ENCODE measurements at places on chromosomes 7 and 10.
A peak's percentile ranks its signal among the peaks of the same experiment; 100 is the strongest.

DNA sequence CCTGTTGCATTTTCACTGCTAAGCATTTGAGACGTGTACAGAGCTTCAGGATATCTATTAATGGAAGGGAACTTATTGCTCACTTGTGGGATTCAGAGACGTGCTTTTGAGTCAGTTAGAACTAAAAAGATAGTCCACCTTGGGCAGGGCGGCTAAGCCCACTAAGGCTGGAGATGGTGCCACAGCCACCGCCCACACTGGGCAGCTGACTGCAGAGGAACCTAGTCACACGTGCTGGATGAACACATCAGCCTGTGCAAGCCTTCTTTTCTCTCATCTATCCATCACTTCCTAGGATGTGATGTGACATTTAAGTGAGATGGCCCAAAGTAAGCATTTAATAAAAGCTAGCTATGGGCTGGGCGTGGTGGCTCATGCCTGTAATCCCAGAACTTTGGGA lies 78.0 kb downstream of the PTPRE start:
- no peak for DNase-seq

DNA sequence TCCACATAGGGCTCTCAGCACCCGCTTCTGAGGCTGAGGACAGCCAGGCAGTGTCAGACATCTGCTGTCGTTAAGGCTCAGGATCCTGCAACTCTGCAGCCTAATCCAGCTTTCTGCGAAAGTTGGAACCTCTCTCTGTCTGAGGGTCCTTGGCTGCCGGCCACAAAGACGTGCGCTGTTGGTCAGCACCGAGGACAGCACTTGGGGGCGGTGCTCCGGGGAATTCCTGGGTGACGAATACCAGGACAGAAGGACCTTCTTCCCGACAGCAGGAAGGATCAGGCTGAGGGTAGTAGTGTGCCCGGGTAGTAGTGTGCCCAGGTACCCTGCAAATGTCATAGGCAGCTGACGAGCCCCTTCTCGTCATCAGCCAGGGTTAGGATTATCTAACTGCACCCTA lies 16.0 kb upstream of the RASGEF1A start:
- peak; percentile 28 for DNase-seq

GRCh38 chr7:92259610-92260247 lies 14.0 kb downstream of the ANKIB1 start:
- DNase-seq = no peak

DNA sequence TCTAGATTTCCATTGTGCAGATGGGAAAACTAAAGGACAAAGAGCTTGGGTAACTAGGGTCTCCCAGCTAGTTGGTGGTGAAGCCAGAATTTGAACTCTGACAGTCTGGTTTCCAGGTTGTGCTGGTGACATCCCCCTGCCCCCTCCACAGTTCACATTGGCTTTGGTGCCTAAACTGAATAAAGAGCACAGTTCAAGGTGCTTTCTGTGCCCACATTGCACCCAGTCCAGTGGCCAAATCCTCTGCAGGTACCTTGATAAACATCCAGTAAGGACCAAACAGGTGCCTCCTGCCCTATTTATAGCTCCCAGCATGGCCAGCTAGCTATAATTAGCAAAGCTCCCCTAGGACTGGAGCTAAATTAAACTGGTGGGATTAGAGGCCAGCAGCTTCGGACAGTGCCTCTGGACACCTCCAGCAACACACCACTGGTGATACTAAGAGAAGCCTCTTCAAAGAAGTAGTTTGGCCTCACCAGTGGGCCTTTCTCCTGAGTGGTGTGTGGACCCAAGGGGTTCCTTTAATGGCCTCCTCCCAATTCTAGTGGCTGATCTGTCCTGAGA lies 59.9 kb downstream of the KCNMA1 start:
- no peak for DNase-seq

DNA sequence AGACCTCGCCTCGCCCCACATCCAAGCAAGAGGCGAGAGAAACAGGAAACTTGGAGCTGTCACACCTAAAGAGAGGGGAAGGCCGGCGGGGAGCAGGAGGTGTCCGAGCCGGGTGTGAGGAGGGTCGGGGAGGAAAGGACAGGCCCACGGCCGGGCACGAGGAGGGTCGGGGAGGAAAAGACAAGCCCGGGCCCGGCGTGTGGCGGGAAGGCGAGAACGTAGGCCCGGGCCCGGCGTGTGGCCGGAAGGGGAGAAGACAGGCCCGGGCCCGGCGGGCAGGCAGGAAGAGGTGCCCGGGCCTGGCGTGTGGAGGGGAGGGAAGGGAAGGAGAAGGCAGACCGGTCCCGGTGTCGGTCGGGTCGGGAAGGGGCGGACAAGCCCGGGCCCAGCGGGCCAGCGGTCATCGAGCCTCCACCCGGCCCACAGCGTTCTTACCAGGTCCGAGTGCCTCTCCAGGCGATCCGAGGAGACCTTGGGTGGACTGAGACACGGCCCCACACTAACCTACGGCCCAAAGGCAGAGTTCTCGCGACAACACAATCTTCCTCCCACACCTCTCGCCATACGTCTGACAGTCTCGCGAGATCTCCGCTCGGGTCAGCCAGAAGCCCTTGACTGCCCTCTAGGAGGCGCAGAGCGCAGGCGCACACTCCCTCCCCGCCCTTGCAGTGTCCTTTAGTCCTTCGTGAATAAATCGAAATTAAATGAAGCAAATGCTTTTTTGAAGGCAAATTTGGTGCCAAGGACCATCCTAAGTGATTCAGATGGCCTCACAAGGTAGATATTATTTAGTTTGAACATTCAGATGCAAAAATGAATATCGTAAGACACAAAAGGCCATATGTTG lies at the start of gene NCOA4:
NCOA4 (minus strand) TSS at position 533 of the 847 bp plus-strand sequence. CDS start 13,943 bp downstream, outside the sequence.
- DNase-seq = peak; percentile 98

GRCh38 chr7:55092186-55092974 lies 73.6 kb downstream of the EGFR start:
- no peak for DNase-seq

DNA sequence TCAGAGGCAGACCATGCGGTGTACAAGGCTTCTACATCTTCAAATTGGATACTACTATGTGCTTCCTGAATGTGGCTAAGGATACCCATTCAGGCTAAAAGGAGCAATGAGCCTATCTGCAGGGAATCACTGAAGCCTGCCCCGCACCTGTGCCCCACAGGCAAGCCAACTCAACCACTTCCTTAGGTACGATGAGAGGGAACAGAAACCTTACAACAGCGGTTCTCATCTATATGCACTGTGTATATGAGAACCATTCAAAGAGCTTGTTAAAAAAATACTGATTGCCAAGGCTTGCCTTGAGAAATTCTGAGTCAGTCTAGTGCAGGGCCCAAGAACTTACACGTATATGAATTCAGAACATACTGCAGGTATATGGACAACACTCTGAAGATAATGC lies 679.6 kb downstream of the PARD3 start:
- DNase-seq = no peak

- peak; percentile 36 for DNase-seq
These were observed at the start of gene SP8 for GRCh38 chr7:20786779-20787659. Gene SP8 (minus strand): TSS chr7:20786886. CDS start chr7:20786798, 88 bp downstream.

DNA sequence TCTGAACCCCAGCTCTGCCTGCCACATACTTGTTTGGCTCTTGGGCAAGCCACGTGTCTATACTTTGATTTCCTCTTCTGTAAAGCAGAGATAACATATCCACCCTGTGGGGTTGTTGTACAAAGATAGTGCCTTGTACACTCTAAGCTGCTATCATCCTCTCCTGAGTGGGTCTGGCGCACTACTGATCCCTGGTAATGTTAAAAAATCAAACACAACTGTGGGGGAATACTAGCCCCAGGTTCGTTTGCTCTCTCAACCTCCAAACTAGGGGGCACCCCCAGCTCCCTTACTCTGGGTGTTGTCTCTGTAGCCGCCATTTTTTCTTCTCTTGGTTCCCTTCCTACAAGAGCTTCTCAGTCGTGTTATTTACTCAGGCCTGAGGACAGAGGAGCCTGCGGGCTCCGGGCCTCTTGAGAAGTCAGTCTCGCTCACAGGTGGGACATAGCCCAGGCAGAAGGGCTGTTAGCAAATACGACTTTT lies 1.0 kb downstream of the POLM start:
- no peak for DNase-seq

DNA sequence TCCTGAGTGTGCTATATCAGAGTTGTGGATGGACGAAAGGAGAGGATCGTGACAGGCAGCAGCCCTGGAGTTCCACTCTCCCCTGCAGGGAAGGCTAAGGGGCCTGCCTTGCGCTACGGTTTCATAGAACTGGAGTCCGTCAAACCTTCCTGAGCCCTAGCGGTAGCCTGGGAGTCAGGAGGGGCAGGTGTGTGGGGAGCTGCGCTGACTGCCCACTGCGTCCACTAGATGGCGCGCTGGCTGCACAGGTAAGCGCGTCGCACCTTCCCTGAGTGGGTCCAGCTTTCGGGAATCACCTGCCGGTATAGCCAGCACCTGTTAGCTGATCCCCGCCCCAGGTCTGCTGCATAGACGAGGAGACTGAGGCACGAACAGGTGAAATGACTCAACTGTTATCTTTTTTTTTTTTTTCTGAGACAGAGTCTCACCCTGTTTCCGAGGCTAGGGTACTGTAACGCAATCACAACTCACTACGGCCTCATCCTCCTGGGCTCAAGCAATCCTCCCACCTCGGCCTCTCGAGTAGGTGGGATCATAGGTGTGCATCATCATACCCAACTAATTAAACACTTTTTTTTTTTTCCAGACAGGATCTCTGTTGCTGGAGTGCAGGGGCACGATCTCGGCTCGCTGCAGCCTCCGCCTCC lies 20.2 kb upstream of the BAIAP2L1 start:
- peak; percentile 64 for DNase-seq

GRCh38 chr10:44965651-44966097 lies 6.1 kb downstream of the RASSF4 start:
- DNase-seq = no peak

- no peak for DNase-seq
These were observed 83.8 kb downstream of the EBLN1 start for GRCh38 chr10:22133749-22134624.

GRCh38 chr10:28177944-28178637 lies 124.8 kb downstream of the MPP7 start:
- no peak for DNase-seq

DNA sequence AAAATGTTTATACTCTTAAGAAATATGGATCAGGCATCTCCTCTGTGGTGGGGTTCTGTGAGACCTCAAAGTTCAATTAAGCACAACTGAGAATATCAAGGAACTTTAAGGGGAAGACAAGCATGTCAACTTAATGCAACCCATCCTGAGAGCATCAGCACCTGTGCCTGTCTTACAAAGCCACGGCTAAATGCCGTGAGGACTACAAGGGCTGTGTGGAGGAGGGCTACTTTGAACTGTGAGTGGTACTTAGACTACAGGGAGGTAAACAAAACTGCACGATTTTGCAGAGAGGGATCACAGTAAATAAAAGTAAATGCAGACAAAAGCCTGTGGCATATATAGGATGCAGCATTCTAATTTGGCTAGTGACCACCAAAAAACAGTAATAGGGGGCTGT lies 139.1 kb downstream of the ATE1 start:
- no peak for DNase-seq

DNA sequence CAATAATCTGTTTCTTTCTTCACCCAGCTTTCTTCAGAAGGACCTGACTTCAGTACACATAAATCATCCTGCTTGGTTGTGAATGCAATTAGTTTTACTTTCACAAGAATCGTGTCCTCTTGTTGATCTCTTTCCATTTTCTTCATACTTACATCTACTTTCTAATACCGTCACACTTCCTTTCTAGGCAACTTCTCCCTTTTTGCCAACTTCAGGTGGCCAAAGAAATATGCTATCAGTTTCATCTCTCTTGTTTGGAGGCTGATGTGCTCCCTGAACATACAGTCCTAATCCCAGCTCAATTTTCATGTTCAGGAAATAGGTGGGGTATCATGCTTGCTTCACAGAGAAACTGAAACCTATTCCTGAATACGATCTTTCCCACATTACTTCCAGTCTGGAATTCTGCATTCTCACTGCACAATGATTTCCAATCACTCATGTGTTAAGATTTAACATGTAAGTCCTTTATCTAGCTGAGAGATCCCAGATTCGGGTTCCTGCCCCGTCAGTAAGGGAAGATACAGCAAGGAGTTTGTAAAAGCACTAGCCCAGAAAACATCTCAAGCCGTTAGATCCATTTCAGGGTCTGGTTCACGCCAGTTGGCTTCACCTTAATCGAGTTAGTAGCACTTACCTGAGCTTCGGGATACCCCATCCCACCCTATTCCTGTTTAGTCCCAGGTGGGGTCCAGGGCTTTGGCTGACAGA lies 994 bp downstream of the SLC25A28 start:
- DNase-seq = no peak

DNA sequence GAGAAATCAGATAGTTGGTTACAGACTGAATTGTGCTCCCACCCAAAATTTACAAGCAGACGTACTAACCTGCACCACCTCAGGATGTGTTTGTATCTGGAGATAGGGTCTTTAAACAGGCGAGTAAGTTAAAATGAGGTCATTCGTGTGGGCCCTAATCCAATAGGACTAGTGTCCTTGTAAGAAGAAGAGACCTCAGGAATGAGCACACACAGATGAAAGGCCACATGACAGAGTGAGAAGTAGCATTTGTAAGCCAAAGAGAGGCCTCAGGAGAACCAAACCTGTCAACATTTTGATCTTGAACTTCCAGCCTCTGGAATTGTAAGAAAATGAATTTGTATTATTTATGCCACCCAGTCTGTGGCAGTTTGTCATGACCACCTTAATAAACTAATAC lies 149.5 kb upstream of the VWC2 start:
- no peak for DNase-seq

- DNase-seq = no peak
These were observed 872.9 kb downstream of the GRID1 start for GRCh38 chr10:85493703-85494102.

GRCh38 chr7:7713730-7714129 lies 4.7 kb downstream of the RPA3 start:
- DNase-seq = no peak

DNA sequence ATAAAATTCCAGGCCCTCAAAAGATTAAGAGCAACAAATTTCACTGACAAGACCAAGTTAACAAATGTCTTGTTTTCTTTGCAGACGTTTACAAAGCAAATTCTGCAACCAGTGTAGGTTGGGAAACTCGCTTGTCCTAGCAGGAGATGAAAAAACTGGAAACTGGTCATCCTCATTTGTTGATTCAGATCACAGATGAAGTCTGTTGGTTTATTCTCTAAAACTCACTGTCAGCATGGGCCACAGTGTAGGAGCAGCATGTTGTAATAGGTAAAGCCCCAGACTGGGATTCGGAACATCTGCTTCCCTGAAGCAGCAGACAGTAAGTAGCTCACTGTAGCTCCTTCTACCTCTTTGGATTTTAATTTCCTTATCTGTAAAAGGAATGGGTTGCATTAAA lies 31.5 kb downstream of the PANK1 start:
- no peak for DNase-seq

DNA sequence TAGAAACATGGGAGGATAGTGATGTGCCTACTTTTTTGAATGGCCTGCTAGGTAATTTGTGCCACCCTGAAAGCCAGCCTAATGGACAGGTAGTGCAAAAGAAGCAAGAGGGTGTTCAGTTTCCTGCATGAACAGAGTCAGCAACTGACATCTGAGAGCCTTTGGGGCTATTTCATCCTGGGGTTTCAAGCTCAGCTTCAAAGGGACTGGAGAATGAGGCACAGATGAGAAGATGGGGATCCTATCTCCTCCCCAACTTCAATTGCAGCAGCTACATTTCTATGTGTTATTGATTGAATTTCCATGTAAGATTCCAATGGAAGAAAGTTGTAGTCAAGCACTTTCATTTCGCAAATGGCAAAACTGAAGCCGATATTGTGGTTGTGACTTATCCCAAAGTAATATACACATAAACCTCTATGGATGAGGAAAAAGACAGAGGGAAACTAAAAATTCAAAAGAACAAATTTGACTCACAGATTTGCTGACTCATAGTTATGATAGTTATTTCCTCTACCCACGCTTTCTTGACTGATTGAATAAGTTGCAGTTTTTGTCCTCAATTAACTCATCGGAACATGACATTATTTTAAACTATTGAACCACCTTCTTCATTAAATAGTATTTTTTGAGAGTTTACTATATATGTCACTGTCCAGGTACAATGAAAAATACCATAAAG lies 42.6 kb upstream of the NRP1 start:
- peak; percentile 17 for DNase-seq
